ENCODE measurements at places on chromosomes 4 and X.

DNA sequence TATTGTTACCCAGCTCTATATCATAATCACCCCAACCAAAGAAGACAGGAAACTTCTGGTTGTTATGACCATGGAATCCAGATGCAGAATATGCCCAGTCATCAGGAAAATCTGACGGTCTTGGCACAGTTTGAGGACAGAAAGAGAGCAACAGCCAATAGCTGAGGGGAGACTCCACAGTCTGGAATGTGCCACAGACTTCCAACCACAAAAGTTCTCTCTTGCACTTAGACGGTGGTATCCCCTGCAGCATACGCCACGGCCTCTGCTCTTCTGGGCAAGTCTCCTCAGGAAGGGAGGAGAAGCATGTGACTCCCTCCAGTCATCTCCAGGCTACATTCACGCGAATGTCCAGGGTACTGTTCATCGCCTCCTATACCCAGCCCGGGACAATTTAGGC is 18.4 kb downstream of the ZNF827 start:
- no peak for DNase-seq

- DNase-seq: no peak
These were observed 59.4 kb upstream of the FBXW7 start for GRCh38 chr4:152594978-152595925.

DNA sequence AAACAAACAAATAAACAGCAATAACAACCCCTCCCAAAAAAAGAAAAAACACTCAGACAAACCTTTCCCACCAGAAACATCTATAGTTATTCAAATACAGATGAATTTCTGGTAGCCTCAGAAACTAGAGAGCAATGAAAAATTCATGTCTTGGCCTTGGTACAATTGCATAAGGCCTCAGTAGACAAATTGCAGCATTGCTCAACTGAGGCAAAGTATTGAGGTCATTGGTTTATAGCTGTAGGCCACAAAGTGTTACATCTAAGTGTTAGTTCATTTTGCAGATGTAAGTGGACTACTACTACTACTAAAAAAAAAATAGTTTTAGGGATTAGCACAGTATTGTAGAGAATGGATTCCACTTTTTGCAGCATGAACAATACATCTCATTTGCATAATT is 2268.3 kb downstream of the ARAP2 start:
- DNase-seq: no peak

DNA sequence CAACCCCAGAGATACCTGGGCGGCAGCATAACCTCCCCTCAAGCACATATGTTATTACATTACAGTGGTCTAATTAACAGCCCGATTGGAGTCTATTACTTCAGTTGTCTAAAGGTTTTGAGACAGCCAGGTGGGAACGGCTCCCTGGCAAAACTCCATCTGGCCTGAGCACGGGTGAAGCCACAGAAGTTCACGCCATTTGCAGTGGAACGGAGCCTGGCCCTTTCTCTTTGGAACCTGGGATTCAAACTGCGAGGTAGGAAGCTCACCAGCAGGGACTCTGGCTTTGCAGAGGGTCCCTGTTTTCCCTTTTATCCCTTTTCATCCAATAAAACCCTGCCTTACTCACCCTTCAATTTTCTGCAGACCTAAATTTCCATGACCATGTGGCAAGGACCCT is 45.9 kb upstream of the NEIL3 start:
- no peak for DNase-seq

Data from stimulated activated CD4-positive, alpha-beta T cell treated with anti-CD3 and anti-CD28 coated beads, Interleukin-4, amount 100 ng/mL, for 24 hours (primary cell).